ENCODE measurements at places on chromosomes 12 and 14. TPM values are rescaled to one million over a fixed set of nuclear protein-coding genes. Genes with fewer than 3 reads are reported as not detected.

Gene NRIP2
- not detected for total RNA-seq

Gene RAB21
- total RNA-seq: 26.6 TPM

Gene DHRS4
- 23.0 TPM for total RNA-seq

Gene KLRF1
- not detected for total RNA-seq

Gene RHOJ
- 1.6 TPM for total RNA-seq

Gene IL31
- not detected for total RNA-seq

Gene BDKRB1
- 5.5 TPM for total RNA-seq

Gene PGF
- total RNA-seq: 1.8 TPM

Gene PLD4
- total RNA-seq: not detected

Gene SLCO1A2
- total RNA-seq: not detected

Gene PTCSC3
- not detected for total RNA-seq

Gene COL2A1
- total RNA-seq: not detected
